ENCODE measurements at places on chromosomes 16 and 17. TPM values are rescaled to one million over a fixed set of nuclear protein-coding genes. Genes with fewer than 3 reads are reported as not detected.

- H3K27me3 ChIP-seq, result no peaks in the 10 kb centered on the region
- peaks cover 26% of the 10 kb centered on the region for H3K4me1 ChIP-seq
- DNase-seq, result no peak
- peak overlapping the region; percentile 94 for H3K4me3 ChIP-seq
- H3K36me3 ChIP-seq, result no peaks in the 10 kb centered on the region
Observed at GRCh38 chr17:37359682-37360188, 16.1 kb upstream of the C17orf78 start.

DNA sequence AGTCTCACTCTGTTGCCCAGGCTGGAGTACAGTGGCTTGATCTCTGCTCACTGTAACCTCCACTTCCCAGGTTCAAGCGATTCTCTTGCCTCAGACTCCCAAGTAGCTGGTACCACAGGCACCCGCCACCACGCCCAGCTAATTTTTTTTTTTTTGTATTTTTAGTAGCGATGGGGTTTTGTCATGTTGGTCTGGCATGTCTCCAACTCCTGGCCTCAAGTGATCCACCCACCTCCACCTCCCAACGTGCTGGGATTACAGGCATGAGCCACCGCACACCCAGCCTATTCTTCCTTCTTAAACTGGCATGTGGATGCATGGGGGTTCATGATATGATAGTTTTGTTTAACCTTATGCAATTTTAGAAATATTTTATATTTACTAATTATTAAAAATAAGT, 39.4 kb upstream of the VWA3A start:
- no peak for DNase-seq
- no peaks in the 10 kb centered on the region for H3K4me1 ChIP-seq
- H3K27ac ChIP-seq, result no peak overlapping the region
- H3K27me3 ChIP-seq, result no peaks in the 10 kb centered on the region
- H3K36me3 ChIP-seq, result no peaks in the 10 kb centered on the region

The KRT27 gene
- not detected for total RNA-seq

The SNAI3 gene
- total RNA-seq, result 6.1 TPM

The CCL14 gene
- total RNA-seq, result 20.7 TPM
